ENCODE measurements at places on chromosomes 16 and 17.

GRCh38 chr17:1592751-1593629 is 30.4 kb upstream of the PITPNA start:
- DNase-seq = no peak

- no peak for DNase-seq
Measured at GRCh38 chr16:12570046-12570618, 233.6 kb downstream of the CPPED1 start.

DNA sequence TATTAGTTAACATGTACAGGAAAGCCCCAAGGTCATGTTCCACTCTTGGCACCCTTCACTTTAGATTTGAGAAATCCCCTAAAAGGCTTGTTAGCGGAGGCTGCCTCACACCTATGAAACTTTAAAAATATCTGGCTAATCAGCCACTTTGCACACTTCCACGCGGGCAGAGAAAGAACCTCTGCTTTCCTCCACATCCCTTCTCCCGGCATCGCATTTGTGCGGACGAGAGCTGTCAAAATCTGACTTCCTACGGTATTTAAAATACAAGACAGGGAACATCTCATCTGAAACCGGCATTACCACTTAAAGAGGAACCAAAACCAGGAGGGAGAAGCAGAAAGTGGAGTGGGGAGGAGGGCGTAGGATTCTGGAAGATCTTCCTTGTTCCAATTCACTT is 422.3 kb downstream of the TMEM114 start:
- DNase-seq = no peak

GRCh38 chr17:67116045-67116575 is 71.8 kb downstream of the CACNG1 start:
- DNase-seq = no peak

- no peak for DNase-seq
Measured at GRCh38 chr17:29572691-29573557, 4.4 kb downstream of the TP53I13 start.

DNA sequence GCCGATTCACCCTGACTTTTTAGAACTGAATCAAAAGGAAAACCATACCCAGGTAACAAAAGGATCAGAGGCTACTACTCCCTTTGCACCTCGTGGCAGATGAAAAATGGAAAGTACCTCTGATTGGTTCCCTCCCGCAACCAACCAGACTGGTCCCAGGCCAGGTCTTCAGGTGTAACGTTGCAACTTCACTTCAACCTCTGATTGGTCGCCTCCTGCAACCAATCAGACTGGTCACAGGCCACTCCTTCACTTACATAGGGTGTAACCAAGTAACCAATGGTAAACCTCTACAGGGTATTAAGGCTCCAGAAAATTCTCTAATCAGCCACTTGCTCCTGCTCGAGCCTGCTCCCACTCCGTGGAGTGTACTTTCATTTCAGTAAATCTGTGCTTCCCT is 89.4 kb downstream of the ADCY9 start:
- DNase-seq = no peak

- no peak for DNase-seq
Measured at GRCh38 chr17:75267411-75268232, 3.4 kb downstream of the MIF4GD start.

GRCh38 chr16:69823831-69824563 is 61.9 kb downstream of the WWP2 start:
- no peak for DNase-seq

DNA sequence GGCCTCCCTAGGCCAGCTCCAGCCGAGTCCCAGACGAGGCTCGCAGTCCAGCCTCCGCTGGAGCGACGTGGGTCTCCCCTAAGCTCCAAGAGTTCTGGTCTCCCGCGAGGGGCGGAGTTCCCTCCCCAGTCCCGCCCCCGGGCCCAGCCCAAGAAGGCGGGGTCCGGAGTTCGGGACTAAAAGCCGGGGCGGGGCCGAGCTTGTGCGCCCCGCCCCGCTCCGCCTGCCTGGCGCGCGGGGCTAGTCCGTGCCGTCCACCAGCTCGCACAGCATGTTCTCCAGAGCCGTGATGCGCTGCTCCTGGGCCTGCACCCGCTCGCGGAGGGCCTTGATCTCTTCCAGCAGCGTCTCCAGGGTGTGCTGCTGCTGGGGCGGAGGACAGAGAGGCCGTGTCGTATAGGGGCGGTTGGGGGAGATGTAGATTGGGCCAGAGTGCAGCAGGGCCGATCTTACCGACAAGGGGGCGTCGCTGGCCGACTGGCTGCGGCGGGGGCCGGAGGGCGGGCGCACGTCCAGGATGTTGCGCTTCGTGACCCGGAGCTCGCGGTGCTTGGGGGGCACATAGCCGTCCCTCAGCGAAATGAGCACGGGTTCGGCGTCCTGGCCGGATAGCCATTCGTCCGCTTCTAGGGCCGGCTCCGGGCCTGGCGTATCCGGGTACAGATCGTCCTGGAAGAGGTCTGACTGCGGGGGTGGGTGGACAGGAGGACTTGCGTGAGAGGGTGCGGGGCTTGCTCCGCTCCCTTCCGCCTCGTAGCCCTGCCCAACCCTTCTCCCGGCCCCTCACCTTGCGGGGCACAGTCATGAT is 7.0 kb downstream of the CORO6 start:
- DNase-seq = peak; percentile 83

DNA sequence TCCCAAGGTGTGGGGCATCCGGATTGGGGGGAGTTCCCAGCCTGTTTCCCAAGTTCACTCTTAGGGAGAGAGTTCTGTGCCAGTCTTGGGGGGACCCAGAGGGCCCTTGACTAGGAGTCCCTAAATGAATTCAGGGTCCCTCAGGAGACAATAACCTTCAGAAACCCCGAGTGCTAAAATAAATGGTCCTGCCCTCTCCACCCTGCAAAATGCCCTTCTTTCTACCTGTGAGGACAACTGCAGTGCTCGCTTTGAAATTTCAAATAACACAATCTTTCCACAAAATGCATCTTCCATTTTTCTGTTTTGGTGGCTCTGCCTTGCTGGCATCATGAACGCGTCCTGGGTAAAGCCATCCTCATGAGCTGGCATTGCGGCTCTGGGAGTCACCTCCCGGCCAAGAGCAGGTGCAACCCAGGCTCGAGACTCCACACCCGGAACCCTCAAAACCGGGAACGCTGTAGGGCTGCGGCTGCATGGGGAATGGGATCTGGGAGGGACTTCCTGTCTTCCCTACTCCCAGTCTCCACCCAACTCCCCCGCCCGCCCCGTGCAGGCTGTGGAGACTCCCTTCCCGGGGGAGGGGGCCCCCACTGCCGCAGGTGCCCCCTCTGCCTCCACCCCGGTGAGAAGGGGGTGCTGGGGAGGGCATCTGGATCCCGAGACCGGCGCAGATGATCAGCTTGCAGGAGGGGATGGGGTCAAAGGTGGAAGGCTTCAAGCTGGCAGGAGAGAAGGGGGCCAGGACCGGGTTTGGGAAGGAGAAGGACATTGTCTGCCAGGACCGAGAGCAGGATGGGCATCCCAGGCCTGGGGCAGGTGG is at the start of gene ZNF205:
TSS of gene ZNF205 (plus strand) at position 529 of the 823 bp plus-strand sequence. CDS start 845 bp downstream, outside the sequence.
- no peak for DNase-seq

GRCh38 chr16:11205754-11206581 is 50.0 kb downstream of the SOCS1 start:
- DNase-seq = no peak

- no peak for DNase-seq
Measured at GRCh38 chr17:9677411-9677810, 32.1 kb downstream of the USP43 start.

DNA sequence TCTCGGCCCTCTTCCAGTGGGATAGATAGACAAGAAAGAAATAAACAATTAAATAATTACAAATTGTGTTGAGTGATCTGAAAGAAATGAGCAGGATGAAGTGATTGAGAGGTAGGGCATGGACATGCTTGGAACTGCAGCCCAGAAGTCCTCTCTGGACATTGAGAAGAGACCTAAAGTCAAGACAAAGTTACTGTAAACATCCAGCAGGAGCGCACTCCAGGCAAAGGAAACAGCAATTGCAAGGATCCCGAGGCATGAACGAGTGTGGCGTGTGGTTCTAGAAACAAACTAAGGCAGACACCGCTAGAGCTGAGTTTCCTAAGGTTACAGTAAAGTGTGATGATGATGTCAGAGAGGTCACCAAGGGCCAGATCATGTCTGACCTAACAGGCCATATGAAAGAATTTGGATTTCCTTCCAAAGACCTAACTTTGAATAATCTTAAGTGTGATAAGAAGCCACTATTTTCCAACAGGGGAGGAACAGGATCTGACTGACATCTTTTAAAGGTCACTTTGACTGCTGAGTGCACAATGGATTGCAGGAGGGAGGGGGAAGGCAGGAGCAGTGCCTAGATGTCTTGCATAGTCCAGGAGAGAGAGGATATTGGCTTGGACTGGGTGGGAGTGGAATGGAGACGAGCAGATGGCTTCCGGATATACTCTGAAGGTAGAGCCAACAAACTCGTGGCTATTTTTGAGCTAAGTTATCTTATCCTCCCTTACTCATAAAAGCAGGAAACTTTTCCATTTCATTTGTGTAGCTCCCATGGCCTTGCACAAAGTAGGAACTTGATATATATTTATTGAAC is 19.0 kb downstream of the ABCC12 start:
- no peak for DNase-seq
